ENCODE measurements at places on chromosomes 1 and 21.

DNA sequence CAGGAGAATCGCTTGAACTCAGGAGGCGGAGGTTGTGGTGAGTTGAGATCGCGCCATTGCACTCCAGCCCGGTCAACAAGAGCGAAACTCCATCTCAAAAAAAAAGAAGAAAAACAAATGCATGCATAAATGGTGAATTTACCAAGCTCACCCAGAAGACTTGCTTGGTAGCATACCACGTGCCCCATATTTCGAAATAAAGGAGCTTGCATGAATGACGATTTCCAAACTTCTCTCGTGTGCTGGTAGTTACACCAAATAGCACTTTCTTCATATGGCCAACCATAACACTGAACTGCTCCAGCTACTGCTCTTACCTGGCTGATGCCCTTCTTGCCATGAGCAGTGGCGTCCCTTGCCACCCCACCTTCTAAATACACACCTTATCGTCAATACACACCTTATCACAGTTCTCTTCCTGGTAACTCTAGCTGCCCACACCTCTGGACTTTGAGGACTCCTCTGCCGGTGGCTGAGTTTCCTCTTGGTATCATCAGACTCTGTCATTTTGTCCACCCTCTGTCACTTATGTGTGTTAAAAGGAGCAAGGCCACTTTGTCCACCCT is 2.8 kb downstream of the DOP1B start:
- DNase-seq: no peak

- DNase-seq: no peak
These were observed 116.3 kb upstream of the CACYBP start for GRCh38 chr1:174883409-174883808.

DNA sequence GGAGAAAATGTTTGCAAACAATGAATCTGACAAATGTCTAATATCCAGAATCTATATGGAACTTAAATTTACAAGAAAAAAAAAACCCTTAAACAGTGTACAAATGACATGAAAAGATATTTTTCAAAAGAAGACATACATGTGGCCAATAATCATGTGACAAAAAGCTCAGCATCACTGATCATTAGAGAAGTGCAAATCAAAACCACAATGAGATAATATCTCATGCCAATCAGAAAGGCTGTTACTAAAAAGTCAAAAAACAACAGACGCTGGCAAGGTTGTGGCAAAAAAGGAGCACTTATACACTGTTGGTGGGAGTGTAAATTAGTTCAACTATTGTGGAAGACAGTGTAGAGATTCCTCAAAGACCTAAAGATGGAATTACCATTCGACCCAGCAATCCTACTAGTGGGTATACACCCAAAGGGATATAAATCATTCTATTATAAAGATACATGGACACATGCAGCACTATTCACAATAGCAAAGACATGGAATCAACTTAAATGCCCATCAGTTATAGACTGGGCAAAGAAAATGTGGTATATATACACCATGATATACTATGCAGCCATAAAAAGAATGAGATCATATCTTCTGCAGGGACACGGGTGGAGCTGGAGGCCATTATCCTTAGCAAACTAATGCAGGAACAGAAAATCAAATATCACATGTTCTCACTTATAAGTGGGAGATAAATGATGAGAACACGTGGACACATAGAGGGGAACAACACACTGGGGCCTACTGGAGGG is 123.2 kb downstream of the PTPRC start:
- DNase-seq: no peak

DNA sequence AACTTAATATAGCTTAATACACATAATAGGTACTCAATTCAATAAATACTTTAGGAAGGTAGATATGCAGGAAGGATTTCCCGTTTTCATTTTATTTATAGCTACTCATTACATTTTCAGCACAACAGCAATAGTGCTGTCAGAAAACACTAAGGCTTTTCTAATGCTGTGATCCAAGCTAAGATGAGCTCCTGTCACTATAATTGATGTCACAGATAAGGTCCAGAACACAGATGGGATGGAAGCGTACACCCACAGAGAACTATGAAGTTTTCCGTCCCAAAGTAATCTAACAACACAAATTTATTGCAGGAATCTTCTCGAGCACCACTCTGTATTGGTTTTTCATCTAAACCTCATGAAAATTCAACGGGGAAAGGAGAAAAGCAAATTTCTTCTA is 13.6 kb downstream of the AUNIP start:
- no peak for DNase-seq

DNA sequence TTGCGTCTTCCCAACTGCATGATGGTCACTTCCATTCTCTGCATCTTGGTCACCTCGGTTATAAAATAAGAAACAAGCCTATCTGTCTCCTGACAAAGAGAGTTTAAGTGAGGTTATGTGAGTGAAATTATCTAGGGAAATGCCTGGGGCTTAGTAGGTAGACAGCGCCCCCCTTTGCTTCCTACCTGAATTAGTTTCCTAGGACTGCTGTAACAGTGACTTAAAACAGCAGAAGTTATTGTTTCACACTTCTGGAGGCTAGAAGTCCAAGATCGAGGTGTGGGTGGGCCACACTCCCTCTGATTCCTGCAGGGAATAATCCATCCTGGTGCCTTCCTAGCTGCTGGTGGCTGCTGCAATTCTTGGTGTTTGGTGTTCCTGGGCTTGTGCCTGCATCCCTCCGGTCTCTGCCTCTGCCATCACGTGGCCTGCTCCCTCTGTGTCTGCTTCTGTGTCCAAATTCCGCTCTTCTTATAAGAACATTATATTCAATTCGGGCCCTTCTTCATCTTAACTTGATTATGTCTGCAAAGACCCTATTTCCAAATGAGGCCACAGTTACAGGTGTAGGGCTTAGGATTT is 92.6 kb downstream of the IGSF21 start:
- no peak for DNase-seq

DNA sequence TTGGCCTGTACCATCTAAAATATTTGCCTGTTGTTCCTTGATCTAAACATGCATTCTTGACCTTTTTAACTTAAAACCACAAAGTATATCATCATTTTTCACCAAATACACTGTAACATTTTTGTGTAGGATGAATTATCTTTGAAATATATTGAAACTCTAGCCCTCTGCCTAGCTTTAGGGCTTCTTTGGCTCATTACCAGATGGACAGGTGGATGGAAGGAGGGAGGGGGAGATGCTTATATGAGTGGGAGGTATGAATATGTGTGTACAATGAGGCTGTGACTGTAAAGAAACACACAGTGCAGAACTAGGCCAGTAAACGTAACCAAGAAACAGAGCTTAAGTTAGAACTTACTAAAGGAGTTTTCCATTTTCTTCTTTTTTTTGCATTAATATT is 118.5 kb downstream of the ESRRG start:
- no peak for DNase-seq

- DNase-seq: no peak
These were observed 62.3 kb upstream of the DESI2 start for GRCh38 chr1:244590670-244591069.

GRCh38 chr1:69535490-69535889 is 32.2 kb upstream of the LRRC7 start:
- no peak for DNase-seq

DNA sequence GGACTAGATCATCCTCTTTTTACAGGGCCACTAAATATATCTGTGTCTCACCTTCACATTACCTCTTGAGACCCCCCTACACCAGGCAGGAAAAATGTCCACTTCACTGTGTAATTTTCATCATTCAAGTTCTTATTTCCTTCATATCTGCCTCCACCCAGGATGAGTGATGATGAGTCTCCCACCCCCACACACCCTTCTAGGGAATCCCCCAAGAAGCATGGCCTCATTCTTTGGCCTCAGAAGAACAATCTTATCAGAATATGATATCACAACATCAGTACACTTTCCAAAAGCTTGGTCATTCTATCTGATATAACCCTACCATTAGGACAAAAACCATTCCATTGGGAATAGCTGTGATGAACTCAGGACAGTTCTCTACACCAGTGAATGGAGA is 170.3 kb upstream of the DUSP10 start:
- DNase-seq: no peak

- no peak for DNase-seq
These were observed 29.0 kb downstream of the THAP3 start for GRCh38 chr1:6653436-6654290.

GRCh38 chr1:31418626-31419323 is 5.8 kb downstream of the SERINC2 start:
- no peak for DNase-seq

DNA sequence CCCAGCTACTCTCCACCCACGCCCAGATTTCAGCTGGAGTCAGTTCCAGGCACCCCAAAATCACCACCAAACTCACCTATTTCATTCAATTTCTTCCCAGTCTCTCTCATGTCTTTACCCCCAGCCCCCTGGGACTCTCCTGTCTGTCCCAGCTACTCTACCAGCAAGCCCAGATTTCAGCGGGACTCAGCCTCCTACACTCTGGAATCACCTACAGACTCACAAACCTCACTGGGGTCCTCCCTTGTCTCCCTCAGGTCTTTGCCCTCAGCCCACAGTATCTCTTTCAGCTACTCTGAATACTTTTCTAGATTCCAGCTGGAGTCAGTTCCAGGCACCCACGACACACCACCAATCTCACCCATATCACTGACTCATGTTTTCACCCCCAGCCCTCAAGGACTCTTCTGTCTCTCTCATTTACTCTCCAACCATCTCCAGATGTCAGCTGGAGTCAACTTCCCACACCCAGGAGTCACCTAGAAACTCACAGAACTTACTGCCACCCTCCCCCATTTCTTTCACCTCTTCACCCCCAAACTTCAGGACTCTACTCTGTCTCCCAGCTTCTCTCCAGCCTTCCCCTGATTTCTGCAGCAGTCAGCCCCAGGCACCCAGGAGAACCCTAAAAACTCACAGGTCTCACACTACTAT is 1529.3 kb upstream of the TPTE start:
- no peak for DNase-seq

DNA sequence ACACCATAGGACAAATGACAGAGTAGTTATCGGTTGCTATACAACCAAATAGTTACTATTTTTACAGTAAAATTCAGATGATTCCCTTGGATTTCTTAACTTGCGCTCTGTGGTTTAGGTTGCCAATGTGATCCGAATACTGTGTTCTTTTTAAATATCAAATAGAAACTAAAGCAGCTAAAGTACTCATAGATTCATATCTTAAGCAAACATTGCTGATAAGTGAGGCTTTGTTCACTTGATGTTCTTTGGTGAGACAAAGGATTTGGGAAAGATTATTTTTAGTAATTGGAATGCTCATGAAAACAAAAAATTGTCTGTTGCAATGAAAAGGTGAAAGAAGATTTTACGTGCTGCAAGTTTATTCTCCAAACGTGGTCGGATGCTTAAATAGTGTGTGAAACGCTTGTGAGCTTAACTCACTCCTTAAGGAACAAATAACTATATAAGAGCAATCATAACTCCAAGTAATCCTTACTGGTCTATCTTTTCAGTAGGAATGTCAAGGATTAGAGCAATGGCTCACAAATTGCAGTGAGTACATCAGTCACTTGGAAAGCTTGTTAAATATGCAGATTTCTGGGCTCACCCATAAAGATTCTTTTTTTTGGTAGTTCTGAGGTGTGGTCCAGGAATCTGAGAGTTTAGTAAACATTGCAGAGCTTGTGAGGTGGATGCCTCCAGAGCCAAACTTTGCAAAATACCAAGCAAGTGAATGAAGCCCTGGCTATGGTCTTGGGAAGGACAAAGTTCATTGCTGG is 31.8 kb upstream of the PDC start:
- no peak for DNase-seq

GRCh38 chr1:96554364-96554763 is 167.2 kb upstream of the PTBP2 start:
- no peak for DNase-seq

- DNase-seq: no peak
These were observed 221.2 kb downstream of the SETD4 start for GRCh38 chr21:35838987-35839763.

GRCh38 chr1:179029321-179029759 is 3.6 kb downstream of the FAM20B start:
- no peak for DNase-seq

DNA sequence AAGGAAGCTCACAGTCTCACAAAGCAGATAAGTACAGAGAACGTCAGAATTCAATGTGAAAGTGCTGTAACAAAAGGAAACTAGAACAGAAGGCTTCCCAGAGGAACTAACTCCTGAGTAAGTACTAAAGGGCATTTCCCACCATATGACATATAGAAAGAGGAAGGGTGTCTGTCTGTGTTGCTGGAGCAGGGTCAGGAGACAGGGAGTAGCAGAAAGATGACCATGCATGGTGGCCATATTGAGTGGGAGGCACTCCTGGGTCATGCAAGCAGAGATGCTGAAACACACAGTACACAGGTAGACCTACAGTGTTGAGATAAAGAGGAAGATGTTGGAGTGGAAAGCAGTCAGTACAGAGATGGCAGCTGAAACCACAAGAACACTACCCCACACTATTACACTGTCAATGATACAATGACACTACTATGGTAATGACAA is 47.3 kb downstream of the SLC25A24 start:
- no peak for DNase-seq

DNA sequence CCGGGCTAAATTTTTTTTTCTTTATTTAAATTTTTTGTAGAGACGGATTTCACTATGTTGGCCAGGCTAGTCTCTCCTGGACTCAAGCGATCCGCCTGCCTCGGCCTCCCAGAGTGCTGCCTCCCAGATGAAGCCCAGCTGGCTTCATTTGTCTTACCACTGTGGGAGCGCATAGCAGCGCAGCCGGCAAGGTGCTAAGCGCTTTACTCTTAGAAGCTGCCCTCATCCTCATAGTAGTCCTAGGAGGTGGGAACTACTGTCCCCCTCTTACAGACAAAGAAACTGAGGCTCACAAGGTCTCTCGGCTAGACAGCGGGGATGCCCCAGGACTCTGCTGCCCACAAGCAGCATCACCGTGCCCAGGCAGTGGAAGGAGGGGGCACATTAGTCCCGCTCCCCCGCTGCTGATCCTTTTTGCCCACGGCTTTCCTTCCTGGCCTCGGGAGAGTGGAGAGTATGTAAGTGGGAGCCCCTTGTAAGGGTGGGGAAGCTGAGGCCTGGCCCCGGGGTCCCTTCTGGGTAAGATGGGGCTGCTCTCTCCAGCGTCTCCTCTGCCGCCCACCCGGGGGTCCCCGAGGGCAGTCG is 726 bp downstream of the TMEM54 start:
- DNase-seq: no peak

DNA sequence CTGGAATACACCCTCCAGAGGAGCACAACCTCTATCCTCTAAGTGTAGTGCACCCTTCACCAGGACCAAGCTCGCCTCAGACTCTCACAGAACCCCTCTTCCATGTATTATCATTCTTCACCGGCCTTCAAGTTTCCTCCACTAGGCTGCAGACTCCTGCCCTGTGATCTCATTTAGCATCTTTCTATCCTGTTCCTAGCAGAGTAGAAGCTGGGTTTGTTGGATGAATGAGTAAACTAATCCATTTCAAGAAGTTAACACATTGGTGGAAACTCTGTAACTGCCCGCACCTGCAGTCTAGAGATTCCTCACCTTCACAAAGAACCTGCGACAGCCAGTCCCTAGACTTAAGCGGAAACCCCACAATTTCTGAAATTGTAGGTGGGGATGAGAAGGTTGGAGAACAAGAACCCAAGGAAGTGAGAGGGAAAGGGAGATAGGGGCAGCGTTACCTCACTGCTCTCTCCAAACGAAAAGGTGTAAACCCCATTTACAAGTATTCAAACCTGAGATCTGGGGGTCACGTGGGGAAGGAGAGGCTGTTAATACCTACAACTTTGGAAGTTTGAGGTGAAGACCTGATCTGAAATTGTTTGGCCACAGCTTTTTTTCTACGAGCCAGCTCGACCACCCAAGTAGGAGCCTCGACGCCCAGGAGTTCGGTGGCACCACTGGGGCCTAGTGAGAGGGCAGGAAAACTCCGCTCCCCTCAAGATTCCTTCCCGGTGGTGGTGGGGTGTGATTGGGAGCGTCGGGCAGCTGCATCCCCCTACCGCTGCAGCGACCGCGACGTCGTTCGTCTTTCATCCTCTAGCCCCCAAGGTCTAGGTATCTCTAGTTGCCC is 1.2 kb downstream of the PTPN14 start:
- no peak for DNase-seq
